Stimulated activated naive CD4-positive, alpha-beta T cell treated with Interleukin-2 at 50 U/mL for 16 hours (primary cell): ENCODE measurements at places on chromosomes 3 and 15.

- DNase-seq: no peak
Observed at GRCh38 chr3:9399746-9400145, 2.3 kb downstream of the SETD5 start.

DNA sequence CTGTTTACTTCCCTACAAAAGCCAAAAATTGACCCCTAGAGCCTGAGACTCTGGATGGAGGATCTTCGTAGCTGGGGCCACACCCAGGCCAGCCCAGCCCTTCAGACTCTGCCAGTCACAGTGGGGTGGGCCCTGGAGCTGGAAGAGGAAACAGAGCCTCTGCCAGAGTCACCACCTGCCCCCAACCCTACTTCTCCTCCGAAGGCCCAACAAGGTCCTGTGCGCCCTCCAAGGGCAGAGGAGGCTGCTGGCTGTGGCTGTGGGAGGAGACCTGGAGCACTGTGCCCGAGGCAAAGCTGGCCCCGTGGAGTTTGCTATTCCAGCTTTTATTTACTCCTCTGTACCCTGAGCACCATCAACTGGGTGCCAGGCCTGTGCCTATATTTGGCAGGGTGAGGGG is 19.0 kb downstream of the CISH start:
- DNase-seq: no peak

GRCh38 chr3:172171396-172172075 is 132.2 kb downstream of the FNDC3B start:
- no peak for DNase-seq

GRCh38 chr3:69791106-69791505 is 51.8 kb downstream of the MITF start:
- DNase-seq: no peak

GRCh38 chr15:64158363-64159134 is 4.3 kb downstream of the PPIB start:
- no peak for DNase-seq

GRCh38 chr15:56038015-56038414 is 44.6 kb upstream of the NEDD4 start:
- DNase-seq: no peak

DNA sequence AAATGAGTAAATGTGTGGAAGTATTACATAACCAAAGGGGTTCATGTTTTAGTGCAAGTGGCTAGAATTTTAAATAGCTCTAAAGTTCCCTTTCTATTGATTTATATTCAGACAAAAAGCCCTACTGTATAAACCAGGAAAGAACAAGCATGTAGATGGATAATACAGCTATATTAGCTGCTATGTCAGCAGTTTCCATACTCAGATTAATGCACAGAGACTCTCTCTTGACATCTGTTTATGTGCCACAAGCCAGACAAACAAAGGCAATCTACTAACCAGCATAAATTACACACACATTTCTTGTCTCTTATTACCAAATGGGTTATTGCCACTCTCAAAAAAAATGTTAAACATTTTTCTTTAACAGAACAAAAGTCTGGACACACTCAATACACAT is 760.1 kb upstream of the NECTIN3 start:
- DNase-seq: no peak

DNA sequence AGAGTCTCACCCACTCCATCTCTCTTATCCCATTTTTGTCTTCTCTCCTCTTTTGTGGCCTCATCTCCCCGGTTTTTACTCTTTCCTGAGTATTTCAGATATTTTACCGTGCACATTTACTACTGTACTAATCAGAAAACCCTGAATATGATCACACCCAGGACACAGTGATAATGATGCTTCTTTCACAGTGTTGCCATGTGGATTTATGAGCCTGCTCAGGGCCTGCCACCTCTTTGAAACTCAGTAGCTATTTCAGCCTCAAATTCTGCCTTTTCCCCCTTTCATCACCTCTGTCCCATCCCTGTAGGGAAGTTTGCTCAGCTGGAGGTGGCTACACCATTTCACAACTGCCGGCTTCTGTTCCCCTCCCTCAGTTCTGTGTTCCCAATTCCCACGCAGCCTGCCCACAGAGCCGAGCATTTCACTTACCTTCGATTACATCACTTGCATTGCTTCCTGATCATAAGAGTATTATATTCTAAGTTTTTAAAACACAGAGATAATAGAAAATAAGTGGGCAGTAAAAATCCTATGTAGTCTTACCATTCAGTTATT is 33.2 kb downstream of the ARNT2 start:
- no peak for DNase-seq

- no peak for DNase-seq
Observed at GRCh38 chr3:66110840-66111239, 72.1 kb upstream of the MAGI1 start.

- no peak for DNase-seq
Observed at GRCh38 chr3:77320514-77320913, 280.6 kb downstream of the ROBO2 start.

GRCh38 chr3:46093966-46094365 is 66.7 kb upstream of the XCR1 start:
- no peak for DNase-seq

GRCh38 chr3:194739498-194740284 is 54.0 kb downstream of the FAM43A start:
- DNase-seq: no peak

- DNase-seq: no peak
Observed at GRCh38 chr3:192899540-192899982, 18.1 kb downstream of the MB21D2 start.

DNA sequence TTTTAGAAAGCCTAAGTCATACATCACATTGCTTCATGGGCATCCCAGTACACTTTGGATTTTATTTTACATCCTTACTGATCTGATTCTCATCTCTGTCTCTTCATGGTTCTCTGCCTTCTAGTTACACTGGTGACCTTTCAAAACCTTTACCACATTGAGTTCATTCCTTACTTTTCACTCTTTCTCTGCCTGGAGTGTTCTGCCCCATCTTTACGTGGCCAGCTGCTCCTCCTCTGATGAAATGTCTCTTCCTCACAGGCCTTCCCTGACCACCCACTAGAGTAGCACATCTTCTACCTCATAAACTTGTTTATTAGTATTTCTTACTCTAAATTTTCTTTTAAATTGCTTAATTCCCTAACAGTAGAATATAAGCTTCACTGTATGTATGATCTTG is 17.7 kb downstream of the CTNNB1 start:
- no peak for DNase-seq

- DNase-seq: no peak
Observed at GRCh38 chr3:140007911-140008869, 73.2 kb downstream of the CLSTN2 start.

DNA sequence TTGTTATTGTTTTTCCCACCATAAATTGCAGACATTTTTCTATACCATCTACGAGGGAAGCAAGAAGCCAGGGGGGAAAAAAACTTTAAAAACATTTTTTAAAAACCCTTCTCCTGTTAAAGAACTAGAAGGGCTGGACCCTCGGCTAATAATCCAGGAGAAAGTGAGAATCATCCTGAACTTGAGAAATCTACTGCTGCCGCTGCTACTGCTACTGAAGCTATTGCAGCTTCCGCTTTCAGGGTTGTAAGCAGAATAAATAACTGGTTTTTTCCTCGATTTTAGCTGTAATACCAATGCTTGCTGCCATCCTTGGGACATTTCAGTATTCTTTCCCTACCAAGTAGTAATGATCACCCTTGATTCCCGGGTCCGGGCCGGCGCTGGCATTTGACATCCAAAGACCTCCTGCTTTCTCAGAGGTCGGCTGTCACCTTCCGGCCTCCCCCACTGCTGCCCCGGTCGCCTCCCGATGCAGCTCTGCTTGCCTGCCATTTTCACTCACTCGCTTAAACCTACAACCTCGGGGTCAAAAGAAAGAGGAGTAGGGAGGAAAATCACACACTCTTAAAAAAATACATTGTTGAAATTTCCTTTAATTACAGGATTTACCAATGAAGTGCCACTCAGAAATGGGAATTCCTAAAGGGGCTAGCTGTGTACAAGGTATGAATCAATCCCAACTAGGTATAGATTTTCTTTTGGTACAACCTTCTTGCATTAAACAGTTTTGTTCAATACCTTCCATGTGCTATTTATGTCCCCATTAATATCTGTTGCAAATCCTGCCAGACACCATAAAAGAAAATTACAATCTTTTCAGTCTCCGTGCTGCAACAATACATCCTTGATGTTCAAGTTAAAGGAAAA is 674 bp upstream of the MECOM start:
- no peak for DNase-seq

DNA sequence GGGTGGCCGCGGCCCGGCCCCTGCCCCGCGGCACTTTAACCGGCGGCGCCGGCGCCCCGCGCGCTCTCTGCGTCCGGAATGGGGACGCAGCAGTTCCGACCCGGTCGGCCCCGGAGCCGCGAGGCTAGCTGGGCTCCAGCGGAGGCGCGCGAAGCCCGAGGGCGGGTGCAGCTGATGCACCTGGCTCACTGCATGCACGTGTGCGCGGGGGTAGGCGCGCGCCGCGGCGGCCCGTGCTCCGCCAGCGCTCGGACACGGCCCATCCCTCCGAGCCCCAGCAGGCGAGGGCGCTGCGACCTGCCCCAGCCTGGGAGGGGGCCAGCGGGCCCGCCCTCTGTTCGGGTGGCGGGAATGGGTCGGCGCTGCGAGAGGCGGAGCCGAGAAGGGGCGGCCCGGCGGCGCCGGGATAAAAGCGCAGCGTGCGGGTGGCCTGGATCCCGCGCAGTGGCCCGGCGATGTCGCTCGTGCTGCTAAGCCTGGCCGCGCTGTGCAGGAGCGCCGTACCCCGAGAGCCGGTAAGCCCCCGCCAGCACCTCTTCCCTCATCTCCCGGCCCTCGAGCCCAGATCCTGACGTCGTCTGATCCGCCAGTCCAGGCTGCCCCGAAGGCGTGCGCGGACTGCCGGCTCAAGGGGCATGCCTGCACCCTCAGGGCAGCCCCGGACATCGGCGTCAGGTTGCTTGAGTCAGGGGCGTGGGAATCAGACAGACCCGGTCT is at the start of the genes CHDH and IL17RB:
Gene CHDH, minus strand, starts transcription at position 286 of the 717 bp plus-strand sequence. CDS start 22,411 bp downstream, outside the sequence.
Gene IL17RB, plus strand, starts transcription at position 435 of the 717 bp plus-strand sequence. Its CDS starts 21 bp downstream, at position 456.
- no peak for DNase-seq

GRCh38 chr3:137163958-137164357 is 206.2 kb downstream of the IL20RB start:
- DNase-seq: no peak

DNA sequence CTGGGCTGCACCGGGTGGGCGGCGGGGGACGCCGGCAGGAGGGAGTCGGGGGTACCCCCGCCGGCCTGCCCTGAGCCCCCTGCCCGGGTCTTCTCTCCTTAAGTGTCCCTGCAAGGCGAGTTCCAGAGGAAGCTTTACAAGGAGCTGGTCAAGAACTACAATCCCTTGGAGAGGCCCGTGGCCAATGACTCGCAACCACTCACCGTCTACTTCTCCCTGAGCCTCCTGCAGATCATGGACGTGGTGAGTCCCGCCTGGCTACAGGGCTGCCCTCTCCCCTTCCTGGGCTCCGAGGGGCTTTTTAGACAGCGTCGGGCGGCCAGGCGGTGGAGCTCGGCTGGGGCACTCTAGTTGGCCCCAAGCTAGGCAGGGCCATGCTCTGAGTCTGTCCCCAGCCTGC is 480 bp downstream of the CHRNA7 start:
- DNase-seq: no peak

GRCh38 chr3:42051384-42052131 is 39.6 kb upstream of the TRAK1 start:
- DNase-seq: no peak

DNA sequence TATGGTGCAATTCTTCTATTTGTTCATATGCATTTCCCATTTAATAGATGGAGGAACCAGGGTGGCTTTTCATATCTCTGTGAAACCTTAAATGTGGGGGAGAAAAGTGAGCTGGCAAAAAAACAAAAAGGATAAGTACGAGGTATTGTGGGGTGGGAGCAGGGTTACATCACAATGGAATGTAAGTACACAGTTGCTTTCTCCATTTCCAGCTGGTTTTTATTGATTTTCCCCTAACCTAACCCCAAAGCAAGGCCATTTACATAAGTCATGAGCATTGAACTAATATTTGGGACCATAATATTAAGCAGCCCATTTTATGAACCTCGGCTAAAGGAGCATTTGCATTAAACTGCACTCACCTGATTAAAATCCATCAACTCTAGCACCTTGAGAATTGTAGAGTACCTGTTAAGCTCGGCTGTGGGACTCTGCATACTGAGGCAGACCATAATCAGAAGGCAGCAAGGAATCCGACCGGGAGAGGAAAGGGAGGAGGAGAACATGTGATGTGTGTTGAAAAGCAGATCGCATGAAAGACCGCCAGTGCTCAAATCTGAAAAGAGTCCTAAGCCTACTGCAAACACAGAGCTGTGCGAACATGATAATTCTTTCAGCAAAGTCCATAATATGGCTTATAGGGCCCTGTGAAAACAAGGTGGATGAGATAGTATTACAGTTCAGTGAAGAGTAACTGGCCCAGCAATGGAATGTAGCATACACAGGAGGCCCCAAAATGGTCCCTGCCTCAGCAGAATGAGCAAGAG is 513.4 kb downstream of the FHIT start:
- DNase-seq: no peak

DNA sequence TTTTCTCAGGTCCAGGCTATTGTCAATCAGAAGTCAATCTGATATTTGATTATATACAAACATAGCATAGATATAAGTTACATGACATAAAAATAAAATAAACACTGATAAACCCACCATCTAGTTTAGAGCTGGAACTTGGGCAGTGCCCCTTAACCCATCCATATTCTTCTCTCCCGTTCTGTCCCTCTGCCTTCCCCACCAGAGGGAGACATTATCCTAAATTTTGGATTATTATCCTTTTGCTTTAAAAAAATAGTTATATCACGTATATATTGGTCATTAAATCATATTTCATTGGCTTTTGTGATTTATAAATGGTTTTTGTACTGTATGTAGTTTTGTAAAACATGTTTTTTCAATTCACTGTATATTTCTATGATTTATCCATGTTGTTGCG is 107.9 kb downstream of the GMPS start:
- no peak for DNase-seq
